ENCODE measurements at places on chromosomes 5 and 9.
A peak's percentile ranks its signal among the peaks of the same experiment; 100 is the strongest.

DNA sequence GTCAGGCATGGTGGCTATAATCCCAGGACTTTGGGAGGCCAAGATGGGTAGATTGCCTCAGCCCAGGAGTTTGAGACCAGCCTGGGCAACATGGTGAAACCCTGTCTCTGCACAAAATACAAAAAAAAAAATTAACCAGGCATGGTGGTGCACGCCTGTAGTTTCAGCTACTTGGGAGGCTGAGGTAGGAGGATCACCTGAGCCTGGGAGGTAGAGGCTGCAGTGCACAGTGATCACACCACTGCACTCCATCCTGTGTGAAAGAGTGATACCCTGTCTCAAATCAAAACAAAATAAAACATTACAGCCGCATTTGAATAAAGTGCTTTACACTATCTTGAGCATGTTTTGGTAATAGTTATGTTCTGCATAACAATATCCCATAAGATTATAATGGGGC is 74.0 kb downstream of the IQGAP2 start:
- DNase-seq: no peak

GRCh38 chr9:35745569-35745968 is 3.5 kb downstream of the GBA2 start:
- DNase-seq: no peak

DNA sequence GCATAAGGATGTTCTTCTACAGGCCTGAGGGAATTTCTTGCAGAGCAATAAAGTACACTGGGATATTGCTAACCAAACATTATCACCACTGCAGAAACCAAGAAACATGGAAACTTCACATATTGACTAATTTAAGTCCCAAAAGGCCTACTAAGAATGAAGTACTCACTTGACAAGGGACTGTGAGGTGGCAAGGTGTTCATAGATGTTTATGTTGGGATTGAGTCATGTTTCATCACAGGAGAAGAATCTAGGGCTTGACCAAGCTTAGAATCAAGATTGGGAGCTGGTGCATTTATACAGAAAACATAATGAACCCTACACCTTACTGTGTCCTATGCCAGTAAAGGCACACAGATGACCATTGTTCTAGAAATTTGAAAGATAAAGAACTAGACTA is 56.7 kb upstream of the GAS1 start:
- no peak for DNase-seq

GRCh38 chr5:125411071-125411743 is 664.8 kb upstream of the ZNF608 start:
- DNase-seq: peak; percentile 76

DNA sequence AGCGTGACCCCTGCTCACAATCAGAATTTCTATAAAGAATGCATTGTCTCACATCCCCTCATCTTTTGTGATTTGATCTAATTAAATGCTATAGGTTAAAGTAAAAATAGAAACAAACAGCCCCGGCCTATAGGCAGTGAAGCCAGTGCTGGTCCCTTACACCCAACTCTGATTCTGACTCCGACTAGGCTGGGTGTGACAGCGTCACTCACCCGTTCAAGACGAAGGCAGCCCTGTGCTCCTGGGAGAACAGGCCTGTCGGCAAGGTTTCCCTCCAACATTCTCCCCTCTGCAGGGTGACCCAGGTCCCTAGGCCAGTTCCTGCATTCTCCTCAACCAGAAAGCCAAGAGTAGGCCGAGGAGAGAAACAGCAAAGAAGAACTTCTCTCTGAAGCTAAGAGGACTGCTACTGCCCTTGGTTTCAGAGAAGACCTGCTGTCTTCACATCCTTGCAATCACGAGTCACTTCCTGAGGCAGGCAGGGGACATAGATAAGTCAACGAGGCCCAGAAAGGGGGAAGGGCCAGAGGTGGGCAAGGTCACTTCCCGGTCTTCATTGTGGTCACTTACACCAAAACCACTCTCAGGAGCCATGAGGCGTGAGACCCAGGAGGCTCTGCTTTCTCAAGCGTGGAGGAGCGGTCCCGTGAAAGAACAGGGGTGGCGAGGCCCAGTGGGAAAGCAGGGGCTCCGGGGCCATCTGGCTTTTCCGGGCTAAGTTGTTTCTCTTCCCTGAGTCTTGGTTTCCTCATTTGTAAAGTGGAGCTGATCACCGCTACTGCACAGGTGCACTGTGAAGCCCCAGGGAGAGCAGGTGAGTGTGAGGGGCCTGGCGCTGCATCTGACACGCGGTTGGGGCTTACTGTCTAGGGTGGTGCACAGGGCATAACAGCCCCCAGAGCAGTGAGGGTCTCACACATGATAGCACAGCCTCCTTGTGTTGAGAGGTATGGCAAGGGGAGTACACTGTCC is 200.8 kb downstream of the CRB2 start:
- no peak for DNase-seq

DNA sequence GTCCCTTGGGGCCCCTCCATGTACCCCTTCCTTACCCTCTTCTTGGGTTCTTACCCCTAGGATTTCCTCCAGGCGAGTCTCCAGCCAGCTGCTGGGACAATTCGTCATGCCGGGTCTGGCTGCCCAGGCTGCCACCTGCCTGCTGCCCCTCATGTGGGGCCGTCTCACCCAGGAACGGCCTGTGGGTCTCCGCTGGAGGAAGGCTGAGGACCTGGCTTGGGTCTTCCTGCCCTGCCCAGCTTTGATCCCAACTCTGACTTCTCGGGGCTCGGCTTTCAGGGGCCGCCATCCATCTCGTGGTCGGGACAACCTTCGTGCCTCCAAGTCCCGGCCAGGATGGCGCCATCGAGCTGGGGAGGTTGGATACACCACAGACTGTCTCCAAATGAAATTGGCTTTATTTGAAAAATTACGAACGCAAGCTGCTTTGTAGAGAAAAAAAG is 38.1 kb downstream of the HMCN2 start:
- no peak for DNase-seq

- no peak for DNase-seq
These were observed 50.5 kb downstream of the PDE4D start for GRCh38 chr5:59842999-59843398.

GRCh38 chr5:152151113-152151512 is 226.5 kb upstream of the GLRA1 start:
- DNase-seq: no peak

DNA sequence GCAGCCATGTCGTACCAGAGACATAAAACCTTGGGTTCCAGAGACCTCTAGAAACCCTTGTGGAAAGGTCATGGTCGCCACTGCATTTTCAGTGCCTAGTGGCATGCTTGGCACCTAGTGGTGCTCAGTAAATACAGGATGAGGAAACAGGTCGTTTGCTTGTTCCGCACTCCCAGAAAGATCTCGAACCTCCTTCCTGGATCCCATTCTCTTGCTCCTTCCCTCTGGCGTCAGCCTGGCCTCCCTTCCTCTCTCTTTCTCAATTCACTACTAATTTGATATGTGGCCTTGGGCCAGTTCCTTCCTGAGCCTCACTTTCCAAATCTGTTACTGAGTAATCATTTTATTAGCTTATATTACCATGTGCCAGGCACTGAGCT is 4.4 kb downstream of the NDST1 start:
- no peak for DNase-seq
